ENCODE measurements at places on chromosomes 12 and 14.

GRCh38 chr14:23645812-23646647 lies 9.9 kb downstream of the DHRS2 start:
- H3K4me1 ChIP-seq, result no peaks in the 10 kb centered on the region
- no peaks in the 10 kb centered on the region for H3K36me3 ChIP-seq
- DNase-seq, result no peak
- H3K4me3 ChIP-seq, result no peak overlapping the region

DNA sequence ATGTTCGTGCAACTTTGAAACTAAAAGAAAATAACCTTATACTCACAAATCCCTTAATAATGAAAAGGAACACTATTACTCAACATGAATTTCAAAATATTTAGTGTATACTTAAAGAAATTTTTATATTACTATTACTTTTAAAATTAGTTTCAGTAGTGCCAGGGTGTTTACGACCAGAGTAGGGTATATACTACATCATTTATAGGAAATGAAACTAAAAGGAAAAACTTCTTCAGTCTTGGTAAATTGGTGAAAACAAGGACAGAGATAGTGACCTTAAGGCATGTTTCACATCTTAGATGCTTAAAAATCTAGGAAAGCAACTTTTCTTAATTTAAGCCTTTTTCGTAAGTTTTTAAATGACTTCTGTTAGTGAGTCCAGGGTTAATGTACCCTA lies 4.5 kb downstream of the USP15 start:
- no peaks in the 10 kb centered on the region for H3K27me3 ChIP-seq
- peaks cover 59% of the 10 kb centered on the region for H3K4me1 ChIP-seq
- H3K27ac ChIP-seq, result peak overlapping the region; percentile 96
- DNase-seq, result no peak
- H3K4me3 ChIP-seq, result peak overlapping the region; percentile 97
- peaks cover 43% of the 10 kb centered on the region for H3K36me3 ChIP-seq

DNA sequence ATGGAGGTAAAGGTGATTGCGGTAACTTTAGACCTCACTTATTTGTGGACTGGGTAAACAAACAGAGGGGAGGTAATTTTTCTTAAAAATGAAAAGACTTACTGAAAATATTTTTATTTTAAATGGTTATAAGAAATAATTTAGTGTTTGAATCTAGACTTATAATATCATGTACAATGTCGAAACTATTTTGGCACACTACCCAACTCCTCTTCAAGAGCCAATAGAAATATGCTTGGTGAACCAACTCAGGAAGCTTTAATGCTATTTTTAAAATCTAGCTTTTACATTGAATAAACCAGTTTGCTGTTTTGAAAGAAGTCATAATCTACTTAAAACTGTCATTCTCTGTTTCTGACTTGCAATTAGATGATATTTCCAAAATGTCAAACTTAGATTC lies 175.8 kb upstream of the NPAS3 start:
- H3K27me3 ChIP-seq, result no peaks in the 10 kb centered on the region
- DNase-seq, result no peak
- H3K4me1 ChIP-seq, result no peaks in the 10 kb centered on the region
- no peaks in the 10 kb centered on the region for H3K36me3 ChIP-seq

DNA sequence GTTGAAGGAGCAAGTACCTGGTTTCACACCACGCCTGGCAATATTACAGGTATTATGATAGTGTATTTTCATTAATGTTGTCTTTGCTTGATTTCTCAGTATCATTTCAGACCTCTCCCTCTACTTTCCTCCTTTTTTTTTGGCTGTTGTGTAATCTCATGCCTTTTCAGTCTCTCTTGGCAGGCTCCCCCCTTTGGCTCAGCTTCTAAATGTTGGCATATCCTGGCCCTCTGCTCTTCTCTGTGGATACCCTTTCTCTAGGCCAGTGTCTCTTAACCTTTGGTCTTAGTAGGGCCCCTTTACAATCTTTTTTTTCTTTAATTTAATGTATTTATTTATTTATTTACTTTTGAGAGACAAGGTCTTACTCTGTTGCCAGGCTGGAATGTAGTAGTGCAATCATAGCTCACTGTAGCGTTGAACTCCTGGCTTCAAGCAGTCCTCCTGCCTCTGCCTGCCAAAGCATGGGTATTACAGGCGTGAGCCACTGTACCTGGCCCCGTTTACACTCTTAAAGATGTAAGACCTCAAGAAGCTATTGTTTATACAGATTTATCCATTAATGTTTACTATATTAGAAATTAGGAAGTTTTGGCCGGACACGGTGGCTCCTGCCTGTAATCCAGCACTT lies 12.8 kb downstream of the MTHFD1 start:
- DNase-seq, result no peak
- H3K4me1 ChIP-seq, result peaks cover 15% of the 10 kb centered on the region
- peaks cover 30% of the 10 kb centered on the region for H3K36me3 ChIP-seq
- H3K27ac ChIP-seq, result no peak overlapping the region
- H3K4me3 ChIP-seq, result no peak overlapping the region

DNA sequence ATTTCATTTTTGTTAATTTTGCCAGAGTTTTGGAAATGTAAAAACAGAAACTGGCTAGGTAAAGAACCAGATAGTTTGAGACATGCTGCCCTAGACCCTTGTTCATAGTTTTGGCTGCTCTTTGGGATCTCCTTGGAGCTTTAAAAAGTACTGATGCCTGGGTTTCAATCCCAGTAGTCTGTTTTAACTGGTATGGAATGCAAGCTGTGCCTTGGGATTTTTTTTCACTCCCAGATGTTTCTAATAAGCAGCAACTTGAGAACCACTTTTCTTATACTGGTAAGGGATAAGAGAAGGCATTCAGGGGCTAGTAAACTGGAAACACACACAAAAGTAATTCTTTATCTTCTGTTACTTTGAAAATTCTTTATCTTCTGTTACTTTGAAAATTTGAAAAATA lies 18.8 kb downstream of the SLC35F4 start:
- H3K27me3 ChIP-seq, result no peaks in the 10 kb centered on the region
- no peaks in the 10 kb centered on the region for H3K4me1 ChIP-seq
- no peak overlapping the region for H3K4me3 ChIP-seq
- H3K27ac ChIP-seq, result no peak overlapping the region

Data from activated CD4-positive, alpha-beta T cell treated with anti-CD3 and anti-CD28 coated beads, Interleukin-2, amount 10 ng/mL, durations not matched to agents 7 days and 5 days (primary cell).